A549 treated with dexamethasone at 1 μM for 4 hours (cell line): ENCODE measurements at places on chromosomes 7 and 10. TPM values are rescaled to one million over a fixed set of nuclear protein-coding genes. Genes with fewer than 3 reads are reported as not detected.

ECD gene
- total RNA-seq, result 25.2 to 30.7 TPM (median 28.7 TPM) in 5 replicates

HPS6 gene
- 26.7 to 37.1 TPM (median 32.9 TPM) in 5 replicates for total RNA-seq

RBM20 gene
- 3.6 to 4.9 TPM (median 4.0 TPM) in 5 replicates for total RNA-seq

AEBP1 gene
- total RNA-seq, result 0.02 TPM in 1 of 5 replicates, not detected in the others

NEUROD6 gene
- total RNA-seq, result not detected in 5 replicates

IQUB gene
- 0.04 to 0.11 TPM (median 0.06 TPM) in 4 of 5 replicates, not detected in the other for total RNA-seq

TRPV5 gene
- not detected in 5 replicates for total RNA-seq

CCDC146 gene
- 0.40 to 0.88 TPM (median 0.60 TPM) in 5 replicates for total RNA-seq

PPRC1 gene
- total RNA-seq, result 39.1 to 63.8 TPM (median 62.3 TPM) in 5 replicates

FGL2 gene
- not detected in 5 replicates for total RNA-seq

CPXM2 gene
- total RNA-seq, result not detected in 5 replicates

NUDT13 gene
- total RNA-seq, result 2.4 to 3.7 TPM (median 2.7 TPM) in 5 replicates

CALML3 gene
- total RNA-seq, result 0.02 TPM in 1 of 5 replicates, not detected in the others

MYH16 gene
- 0.25 to 0.70 TPM (median 0.40 TPM) in 5 replicates for total RNA-seq

TRIM50 gene
- not detected in 5 replicates for total RNA-seq

SUGCT gene
- total RNA-seq, result 0.70 to 1.5 TPM (median 1.3 TPM) in 5 replicates

TUBB8 gene
- total RNA-seq, result 0.04 to 0.15 TPM (median 0.07 TPM) in 5 replicates

DENND2A gene
- total RNA-seq, result 0.59 to 1.1 TPM (median 0.78 TPM) in 5 replicates

CFTR gene
- 0.05 to 0.11 TPM in 2 of 5 replicates, not detected in the others for total RNA-seq

SPDYE5 gene
- total RNA-seq, result not detected in 5 replicates

OR2A7 gene
- not detected in 5 replicates for total RNA-seq

STEAP1B gene
- 0.09 to 0.14 TPM (median 0.12 TPM) in 4 of 5 replicates, not detected in the other for total RNA-seq

MRLN gene
- total RNA-seq, result not detected in 5 replicates

SPDYE2B gene
- not detected in 5 replicates for total RNA-seq

FRMPD2 gene
- total RNA-seq, result 0.03 to 0.06 TPM (median 0.06 TPM) in 3 of 5 replicates, not detected in the others

HOXA11 gene
- total RNA-seq, result 0.36 to 0.63 TPM (median 0.56 TPM) in 5 replicates

GIMAP5 gene
- 0.09 TPM in 2 of 5 replicates, not detected in the others for total RNA-seq

TCAF2 gene
- 1.4 to 2.1 TPM (median 1.5 TPM) in 5 replicates for total RNA-seq

TLX1 gene
- total RNA-seq, result 0.04 TPM in 1 of 5 replicates, not detected in the others

PTCD1 gene
- total RNA-seq, result 5.8 to 7.7 TPM (median 6.2 TPM) in 5 replicates

ARF5 gene
- total RNA-seq, result 161 to 213 TPM (median 164 TPM) in 5 replicates

CYP2C19 gene
- total RNA-seq, result 0.11 TPM in 1 of 5 replicates, not detected in the others

SSC4D gene
- total RNA-seq, result 0.97 to 1.5 TPM (median 1.3 TPM) in 5 replicates

TUBAL3 gene
- total RNA-seq, result 0.18 to 0.24 TPM (median 0.24 TPM) in 5 replicates

TAS2R3 gene
- 0.10 TPM in 1 of 5 replicates, not detected in the others for total RNA-seq
